ENCODE measurements at places on chromosomes 2 and 18. TPM values are rescaled to one million over a fixed set of nuclear protein-coding genes. Genes with fewer than 3 reads are reported as not detected.

Gene LIMS4
- 3.3 TPM for total RNA-seq

Gene UBE2F
- total RNA-seq: 37.6 TPM

Gene IL37
- not detected for total RNA-seq

Gene TRABD2A
- total RNA-seq: 6.1 TPM

GRCh38 chr2:85114586-85115330 is 18.4 kb upstream of the TCF7L1 start:
- DNase-seq: no peak

- peak; percentile 94 for DNase-seq
Measured at GRCh38 chr2:120343433-120344105, 2.4 kb upstream of the INHBB start.

DNA sequence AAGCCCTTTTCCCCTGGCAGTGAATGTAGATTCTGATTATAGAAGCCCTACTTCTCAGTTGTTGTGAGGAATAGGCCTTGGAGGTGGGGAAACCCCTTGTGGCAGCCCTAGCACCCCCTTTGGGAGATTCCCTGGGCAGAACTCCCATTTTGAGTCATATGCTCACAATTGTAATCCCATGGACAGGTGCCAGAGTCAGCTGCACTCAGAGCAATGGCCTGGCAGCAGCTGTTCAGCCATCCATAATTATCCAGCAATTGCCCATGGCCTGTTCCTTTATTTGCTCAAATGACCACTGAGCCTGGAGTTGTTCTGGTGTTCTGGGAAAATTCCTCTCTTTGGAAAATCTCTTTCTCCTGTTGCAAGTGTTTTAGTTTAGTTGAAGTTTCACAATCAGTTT is 71.7 kb downstream of the PTRHD1 start:
- no peak for DNase-seq

DNA sequence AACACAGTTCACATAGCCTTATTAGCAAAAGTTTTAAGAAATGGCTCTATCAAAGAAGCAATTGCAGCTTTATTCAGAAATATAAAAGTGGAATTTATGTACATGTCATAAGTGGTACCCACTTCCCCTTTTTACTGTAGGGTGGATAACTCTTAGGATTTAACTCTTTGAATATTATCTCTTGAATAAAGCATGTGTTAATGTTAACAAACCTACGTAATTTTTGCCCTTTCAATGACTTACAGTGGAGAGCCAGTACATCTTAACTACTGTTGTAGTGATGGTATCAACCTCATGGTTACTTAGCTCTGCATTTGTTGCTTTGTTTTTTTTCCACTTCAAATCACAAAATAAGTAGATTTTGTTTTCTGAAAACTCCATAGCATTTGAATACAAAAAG is 8.8 kb downstream of the NABP1 start:
- no peak for DNase-seq
